ENCODE measurements at places on chromosomes 12 and 14. TPM values are rescaled to one million over a fixed set of nuclear protein-coding genes. Genes with fewer than 3 reads are reported as not detected.

DNA sequence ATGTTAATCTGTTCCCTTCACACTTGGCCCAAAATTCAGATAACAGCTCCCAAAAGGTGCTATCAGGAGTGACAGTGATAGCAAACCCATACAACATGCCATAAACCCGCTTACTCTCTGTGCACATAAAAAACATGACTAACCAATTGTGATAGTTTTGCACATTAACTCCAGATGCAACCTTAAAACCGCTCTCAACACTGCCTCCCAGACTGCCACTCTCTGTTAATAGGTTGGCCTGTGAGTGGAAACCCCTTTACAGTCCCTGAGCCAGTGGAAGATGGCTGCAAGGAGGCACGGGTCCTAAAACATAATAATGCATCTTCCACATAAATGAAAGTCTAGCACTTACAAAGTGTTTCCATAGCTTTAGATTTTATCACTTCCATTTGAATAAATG lies 12.0 kb upstream of the TMTC1 start:
- no peak for DNase-seq

DNA sequence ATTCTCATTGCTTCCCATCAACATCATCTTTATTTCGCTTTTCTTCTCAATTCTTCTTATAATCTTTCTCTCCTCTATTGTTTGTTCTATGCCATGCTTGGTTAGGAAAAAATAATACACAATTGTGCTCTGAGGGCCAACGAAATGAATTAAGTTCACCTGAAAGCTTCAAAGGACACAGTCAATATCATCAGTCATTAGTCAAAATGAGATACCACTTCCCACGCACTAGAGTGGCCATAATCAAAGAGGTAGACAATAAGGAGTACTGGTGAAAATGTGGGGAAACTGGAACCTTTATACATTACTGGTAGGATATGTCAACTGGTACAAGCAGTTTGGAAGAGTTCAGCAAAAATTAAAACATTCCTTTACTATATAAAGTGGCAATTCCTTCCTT lies 91.5 kb downstream of the TMTC1 start:
- DNase-seq = no peak

- DNase-seq = no peak
Observed at GRCh38 chr12:121080909-121081308, 41.9 kb upstream of the OASL start.

DNA sequence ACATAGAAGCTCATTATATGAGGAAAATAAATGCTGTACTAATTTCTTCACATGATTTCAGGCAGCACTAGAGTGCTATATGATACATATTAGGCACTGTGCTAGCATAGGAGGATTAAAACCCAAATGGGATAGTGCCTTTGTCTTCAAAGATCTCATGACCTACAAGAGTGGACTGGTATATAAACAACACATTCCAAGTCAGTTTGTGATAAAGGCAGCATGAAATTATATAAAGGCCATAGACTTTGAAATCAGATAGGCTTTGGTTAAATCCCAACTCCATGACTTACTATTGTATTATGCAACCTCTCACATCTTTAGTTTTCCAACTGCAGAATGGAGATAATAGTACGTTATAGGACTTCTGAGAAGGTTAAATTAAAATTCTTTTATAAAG lies 179.7 kb downstream of the RAD51B start:
- DNase-seq = no peak

The MDGA2 gene
- 0.99 TPM for total RNA-seq

GRCh38 chr14:39376667-39377403 lies 55.4 kb downstream of the FBXO33 start:
- no peak for DNase-seq

The SERPINA4 gene
- total RNA-seq = not detected

DNA sequence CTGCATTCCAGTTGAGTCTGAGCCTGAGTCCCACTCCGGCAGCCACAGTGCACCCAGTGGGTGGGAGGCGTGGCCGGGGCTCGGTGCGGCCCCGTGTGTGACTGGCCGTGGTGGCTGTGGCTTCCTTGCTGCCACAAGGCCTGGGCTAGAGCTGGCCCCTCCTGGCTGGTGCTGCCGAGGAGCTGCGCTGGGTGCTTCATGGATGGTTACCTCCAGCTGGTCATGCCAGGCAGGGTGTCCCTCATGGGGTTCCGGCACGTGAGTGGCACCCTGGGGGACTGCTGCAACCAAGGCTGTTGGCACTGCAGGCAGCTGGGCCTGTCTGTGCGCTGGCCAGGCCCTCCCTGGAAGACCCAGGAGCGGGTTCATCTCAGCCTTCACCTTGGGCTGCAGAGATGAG lies 62.7 kb downstream of the KIF26A start:
- DNase-seq = no peak

DNA sequence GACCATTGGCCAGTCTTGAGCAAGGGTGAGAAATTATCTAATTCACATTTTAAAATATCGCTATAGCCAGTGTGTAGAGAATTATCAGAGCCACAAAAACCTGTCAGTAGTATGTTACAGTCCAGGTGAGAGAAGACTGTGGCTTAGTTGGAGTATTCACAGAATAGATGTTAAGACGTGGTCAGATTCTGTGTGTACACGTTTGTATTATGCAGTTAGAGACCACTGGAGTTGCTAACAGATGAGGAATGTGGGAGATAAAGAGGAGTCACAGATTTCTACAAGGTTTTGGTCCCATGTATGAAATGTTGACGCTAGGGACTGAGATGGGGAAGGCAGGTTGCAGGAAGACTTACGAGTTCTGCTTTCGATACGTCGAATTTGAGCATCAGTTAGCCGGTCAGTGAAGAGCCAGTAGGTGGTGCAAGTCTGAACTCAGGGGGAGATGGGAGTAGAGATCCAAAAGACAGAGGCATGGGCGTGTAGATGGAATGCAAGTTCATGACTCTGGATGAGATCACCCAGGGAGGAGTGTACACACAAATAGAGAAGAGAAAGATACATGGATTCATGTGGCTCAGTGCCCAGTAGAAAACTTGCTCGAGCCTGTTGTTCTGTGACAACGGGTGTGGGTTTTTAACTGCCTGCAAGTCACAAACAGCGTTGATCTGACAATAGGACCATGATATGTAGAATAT lies 114.8 kb upstream of the FLRT2 start:
- DNase-seq = peak; percentile 68

The NT5DC3 gene
- total RNA-seq = 6.5 TPM

GRCh38 chr12:16094437-16094836 lies 183.0 kb downstream of the SLC15A5 start:
- DNase-seq = no peak

The KRT4 gene
- total RNA-seq = 1.2 TPM

GRCh38 chr14:102314242-102315011 lies 5.1 kb upstream of the ZNF839 start:
- peak; percentile 92 for DNase-seq

GRCh38 chr12:129719416-129719815 lies 184.4 kb downstream of the TMEM132D start:
- no peak for DNase-seq

- DNase-seq = no peak
Observed at GRCh38 chr12:26402648-26403047, 207.3 kb downstream of the SSPN start.

The KRT85 gene
- total RNA-seq = 4.2 TPM

GRCh38 chr12:71795901-71796300 lies 41.2 kb downstream of the RAB21 start:
- DNase-seq = no peak

DNA sequence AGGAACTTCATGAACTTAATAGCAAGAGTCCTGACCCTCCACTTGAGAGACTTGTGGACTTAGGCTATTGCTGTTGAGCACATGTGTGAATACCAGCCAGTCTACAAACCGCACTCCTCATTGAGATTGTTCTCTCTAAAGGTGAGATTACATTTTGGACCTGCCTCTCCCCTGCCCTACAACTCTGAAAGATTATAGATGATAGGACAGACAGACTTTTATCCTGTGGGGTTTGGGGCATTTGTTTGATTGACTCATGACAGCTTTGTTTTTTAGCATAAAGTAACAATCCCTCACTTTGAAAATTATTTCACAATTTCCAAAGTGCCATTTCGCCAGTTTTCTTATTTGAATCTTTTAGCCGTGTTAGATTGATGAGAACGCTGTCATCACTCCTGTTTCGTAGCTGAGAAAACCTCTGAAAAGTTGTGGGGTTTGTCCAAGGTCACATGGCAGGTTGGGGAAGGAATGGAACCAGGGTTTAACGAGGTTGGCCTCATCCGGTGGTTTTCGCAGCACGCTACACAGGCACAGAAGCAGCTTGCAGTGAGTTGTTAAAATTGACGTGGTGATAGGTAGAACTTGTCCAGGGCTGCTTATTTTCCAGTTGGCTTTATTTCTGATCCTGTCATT lies 836 bp downstream of the EVL start:
- no peak for DNase-seq

The CLMN gene
- 25.7 TPM for total RNA-seq

DNA sequence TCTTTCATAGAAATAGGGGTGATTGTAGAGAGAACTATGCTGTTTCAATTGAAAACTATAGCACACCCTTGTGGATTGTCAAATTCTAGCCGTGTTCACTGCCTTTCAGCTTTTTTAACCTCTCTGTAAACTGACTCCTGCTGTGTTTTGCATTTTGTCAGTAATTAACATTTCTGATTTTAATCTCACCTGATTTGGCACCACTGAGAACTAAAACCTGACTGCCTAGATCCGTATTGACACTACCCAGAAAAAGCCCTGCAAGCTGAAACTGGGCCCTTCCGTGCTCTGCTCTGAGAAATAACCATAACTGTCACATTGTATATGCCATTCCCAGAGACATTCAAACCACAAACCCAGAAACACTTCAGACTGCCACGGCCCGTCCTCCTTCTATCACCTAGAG lies 26.6 kb upstream of the ETV6 start:
- no peak for DNase-seq
